ENCODE measurements at places on chromosomes 7 and 10. TPM values are rescaled to one million over a fixed set of nuclear protein-coding genes. Genes with fewer than 3 reads are reported as not detected.

Gene DYDC2
- polyA plus RNA-seq = not detected

DNA sequence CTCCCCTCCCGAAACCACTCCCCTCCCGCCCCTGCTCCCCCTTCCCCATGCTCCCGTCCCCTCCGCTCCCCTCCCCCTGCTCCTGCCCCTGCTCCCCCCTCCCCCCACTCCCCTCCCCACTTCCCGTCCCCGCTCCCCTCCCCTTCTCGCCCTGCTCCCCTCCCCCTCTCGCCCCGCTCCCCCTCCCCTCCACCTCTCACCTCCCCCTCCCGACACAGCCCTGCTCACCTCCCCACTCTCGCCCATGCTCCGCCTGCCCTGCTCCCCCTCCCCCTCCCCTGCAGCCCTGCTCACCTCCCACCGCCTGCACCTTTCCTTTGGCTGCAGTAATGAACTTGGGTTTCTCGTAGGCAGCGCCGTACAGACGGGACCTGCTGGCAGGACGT lies 49.9 kb upstream of the NKX6-2 start:
- no peak for DNase-seq

DNA sequence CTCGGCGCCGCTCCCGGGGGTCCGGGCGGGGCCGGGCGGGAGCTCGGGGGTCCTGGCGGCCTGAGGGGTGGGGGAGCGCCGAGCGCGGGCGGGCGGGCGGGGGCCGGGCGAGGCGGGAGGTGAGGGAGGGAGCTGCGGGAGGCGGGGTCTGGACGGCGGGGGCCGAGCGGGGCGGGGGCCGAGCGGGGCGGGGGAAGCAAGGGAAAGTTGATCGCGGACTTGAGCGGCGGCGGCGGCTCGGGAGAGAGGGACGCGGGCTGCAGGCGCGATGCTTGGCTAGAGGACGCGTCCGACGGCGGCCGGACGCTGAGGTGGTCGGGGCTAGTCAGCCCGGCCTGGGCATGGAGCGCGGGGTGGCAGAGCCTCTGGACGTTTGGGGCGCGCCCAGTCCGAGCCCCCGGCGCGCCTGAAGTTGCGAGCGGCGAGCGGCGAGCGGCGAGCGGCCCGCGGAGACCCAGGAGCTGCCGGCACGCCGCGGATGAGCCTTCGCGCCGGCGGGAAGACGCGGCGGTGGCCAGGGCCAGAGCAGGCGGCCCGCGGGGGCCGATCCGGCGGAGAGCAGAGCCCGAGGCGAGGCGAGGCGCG lies at the start of gene CDH23:
Gene CDH23, plus strand, starts transcription at position 210 of the 585 bp plus-strand sequence. CDS start 42,912 bp downstream, outside the sequence.
- peak; percentile 40 for DNase-seq

Gene EBF3
- 71.1 TPM for polyA plus RNA-seq

- no peak for DNase-seq
Observed at GRCh38 chr10:33125522-33126517, 167.8 kb upstream of the ITGB1 start.

GRCh38 chr7:26525398-26526264 lies 234.0 kb downstream of the SNX10 start:
- no peak for DNase-seq

GRCh38 chr7:47535035-47535703 lies 46.7 kb downstream of the TNS3 start:
- DNase-seq = no peak

Gene C7orf25
- 1.8 TPM for polyA plus RNA-seq
